ENCODE measurements at places on chromosomes 4 and X.

DNA sequence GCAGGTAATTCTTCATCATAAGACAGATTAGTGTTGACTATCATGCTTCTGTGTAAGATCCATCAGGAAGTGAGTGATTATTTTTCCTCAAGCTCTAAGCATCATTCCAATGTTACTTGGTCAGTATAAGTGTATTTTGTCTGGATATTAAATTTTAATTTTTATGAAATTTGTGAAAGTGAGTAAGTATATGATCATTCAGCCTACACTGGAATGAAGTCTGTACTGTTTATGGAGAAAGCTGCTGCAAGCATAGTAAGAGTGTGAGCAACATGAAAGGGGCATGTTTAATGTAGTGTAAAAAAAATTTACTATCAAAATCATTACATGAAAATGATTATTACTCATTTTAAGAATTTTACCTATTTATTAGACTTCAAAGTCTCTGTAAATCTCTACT is 84.8 kb downstream of the IL15 start:
- DNase-seq: no peak

DNA sequence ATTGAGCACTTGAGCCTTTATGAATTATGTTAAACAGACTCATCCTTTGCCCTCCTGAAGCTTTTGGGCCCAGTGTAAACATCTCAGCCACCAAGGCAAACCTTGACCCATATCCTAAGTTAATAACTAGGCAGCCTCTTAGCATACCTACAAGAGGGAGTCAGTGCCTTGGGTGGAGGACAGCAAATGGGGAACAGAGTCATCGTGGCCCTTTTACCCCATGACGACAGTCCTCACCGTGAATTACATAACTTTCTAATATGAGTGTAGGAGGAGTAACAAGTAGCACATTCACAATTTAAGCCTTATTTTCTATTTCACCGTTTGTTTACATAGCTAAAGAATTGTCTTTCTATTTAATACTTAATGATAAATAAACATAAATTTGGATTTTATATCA is 16.8 kb downstream of the CLDN22 start:
- no peak for DNase-seq

- DNase-seq: no peak
These were observed 1209.7 kb upstream of the PABPC4L start for GRCh38 chr4:135411251-135411650.

DNA sequence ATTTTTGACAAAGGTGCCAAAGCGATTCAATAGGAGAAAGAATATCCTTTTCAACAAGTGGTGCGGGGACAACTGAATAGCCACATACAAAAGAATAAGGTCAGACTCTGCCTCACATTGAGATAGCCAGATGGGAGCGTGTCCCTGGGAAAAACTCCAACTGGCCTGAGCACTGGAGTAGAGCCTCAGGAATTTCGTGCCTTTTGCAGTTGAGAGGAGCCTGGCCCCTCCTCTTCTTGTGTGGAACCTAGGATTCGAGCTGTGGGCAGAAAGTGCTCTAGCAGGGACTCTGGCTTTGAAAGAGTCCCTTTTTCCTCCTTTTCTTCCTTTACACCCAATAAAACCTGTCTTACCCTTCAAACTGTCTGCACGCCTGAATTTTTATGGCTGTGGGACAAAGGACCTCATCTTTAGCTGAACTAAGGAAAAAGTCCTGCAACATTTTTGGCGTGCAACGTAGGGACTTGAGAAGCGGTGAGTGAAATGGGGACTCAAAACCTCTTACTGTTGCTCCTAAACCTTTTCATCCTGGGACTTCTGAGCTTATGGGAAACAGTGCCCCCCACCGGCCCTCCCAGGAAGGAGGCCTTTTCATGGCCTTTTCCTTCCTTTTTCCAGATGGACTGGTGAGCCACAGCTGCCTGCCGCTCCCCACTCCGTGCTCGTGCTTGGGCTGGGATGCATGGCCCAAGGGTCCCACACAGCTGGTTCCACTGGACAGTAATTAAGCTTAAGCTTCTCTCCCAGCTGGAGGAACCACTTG is 68.6 kb downstream of the BMP15 start:
- DNase-seq: no peak

DNA sequence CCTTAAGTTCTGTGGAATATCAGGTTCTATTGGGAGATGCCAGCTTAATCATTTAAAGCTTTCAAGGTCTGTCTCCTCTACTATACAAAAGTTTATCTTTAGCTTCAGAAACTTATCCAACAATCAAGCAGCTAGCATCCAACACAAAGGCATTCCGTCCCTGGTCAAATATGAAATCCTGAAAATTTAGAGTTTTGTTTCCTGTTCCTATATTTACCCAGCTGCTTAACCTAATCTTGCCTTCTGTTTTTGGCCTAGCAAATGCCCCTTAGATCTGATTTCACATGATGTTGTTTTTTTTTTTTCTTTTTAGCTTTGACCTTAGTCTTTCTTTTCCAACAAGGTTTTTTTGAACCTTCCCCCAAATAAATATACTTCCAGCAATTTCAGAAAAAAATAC is 33.8 kb downstream of the FAM13A start:
- DNase-seq: no peak

GRCh38 chr4:109815151-109816081 is at the start of gene GAR1:
GAR1 (plus strand) TSS chr4:109815762; CDS start chr4:109816165, 403 bp downstream.
- peak; percentile 96 for DNase-seq

DNA sequence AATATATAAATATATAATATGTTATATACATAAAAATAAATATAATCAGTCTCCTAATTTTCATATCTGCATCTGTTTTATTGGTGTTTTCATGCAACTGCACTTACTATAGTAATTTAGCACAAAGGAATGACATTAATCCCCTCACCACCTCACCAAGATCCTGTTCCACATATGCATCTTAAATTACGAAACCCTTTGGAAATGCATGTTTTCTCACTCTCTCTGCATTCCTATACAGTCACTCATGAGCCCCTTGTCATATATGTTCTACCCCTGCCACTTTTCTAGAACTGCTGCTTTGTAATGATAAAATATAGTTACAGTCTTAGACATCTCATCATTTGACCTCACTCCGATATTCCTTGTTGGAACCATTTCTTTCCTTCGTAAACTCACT is 728.7 kb upstream of the SLIT2 start:
- DNase-seq: no peak

DNA sequence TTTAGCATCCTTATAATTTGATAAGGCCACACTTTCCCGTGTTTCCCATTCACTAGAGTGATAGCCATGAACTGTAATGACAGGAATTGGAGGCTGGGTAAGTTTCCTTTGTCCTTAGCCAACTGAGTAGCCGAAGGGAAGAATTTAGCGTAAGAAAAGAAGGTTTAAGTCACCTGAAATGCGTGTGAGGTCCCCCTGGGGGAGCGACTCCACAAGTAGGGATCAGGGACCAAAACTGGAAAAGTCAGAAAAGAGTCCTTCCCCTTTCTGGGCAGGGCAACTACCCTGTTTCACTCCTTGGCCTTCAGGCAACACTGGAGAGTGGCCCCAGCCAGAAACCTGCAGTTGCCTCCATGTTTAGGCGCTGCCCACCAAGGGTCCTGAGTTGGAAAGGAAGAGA is 81.6 kb upstream of the MED14 start:
- DNase-seq: no peak

DNA sequence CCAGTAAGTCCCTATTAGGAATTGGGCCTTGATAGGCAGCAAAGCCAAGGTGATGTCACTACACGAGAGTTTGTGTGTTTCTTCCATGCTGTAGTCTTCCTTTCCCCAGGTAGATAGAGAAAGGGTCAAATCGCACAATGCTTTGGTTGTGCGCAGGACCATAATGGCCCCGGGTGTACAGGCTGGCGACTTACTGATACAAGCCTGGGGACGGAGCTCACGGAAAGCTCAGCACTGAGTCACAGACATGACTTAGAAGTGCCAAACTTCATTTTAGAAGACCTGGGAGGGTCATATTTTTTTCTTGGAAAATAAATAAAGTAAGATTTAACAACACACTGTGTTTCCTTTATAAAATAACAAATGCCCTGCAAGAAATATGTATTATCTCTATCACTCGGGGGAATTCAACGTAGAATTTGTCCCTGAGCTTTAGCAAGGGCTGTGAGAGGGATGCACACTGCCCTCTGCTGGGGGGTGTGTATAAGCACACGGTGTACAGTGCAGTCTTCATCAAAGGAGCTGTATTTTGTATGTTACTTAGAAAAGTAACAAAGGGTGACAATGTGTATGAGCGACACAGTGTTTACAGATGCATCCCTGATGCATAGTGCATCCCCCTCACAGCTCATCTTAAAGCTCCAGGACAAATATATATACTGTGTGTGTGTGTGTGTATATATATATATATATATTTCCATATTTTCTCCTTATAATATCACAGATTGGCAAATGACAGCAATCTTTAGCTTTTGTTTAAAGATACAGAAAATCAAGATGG is 254.5 kb upstream of the VEGFC start:
- DNase-seq: peak; percentile 81

- peak; percentile 28 for DNase-seq
These were observed 5.9 kb upstream of the GRPEL1 start for GRCh38 chr4:7073526-7074390.

DNA sequence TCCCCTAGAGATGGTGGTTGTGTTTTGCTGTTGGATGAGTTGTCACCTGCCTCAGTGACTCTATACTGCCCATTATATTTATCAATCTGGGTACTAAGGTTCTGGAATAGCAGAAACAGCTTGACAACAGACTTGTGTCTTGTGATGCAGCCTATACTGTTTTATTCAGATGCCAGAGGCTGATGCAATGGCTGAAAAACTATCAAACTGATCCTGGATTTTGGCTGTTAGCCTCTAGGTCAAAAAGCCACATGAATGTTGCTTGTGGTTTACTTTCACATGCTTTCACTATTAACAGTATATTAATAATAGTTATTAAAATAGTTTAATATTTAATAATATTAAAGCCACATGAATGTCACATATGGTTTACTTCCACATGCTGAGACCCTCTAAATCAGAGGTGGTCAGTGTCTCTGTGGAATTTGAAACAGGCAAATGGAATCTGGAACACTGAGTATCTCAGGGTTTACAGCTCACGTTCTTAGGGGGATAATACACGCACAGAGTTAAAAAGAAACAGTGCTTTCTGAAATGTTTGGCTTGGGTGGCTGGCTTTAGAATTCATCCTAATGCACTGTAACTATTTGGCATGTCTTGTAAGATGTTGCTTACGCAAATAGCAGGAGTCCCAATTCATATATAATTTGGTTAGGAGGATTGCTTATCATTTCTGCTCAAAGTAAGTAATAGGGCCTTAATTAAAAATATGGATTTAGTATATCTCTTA is 82.5 kb upstream of the LCORL start:
- no peak for DNase-seq

DNA sequence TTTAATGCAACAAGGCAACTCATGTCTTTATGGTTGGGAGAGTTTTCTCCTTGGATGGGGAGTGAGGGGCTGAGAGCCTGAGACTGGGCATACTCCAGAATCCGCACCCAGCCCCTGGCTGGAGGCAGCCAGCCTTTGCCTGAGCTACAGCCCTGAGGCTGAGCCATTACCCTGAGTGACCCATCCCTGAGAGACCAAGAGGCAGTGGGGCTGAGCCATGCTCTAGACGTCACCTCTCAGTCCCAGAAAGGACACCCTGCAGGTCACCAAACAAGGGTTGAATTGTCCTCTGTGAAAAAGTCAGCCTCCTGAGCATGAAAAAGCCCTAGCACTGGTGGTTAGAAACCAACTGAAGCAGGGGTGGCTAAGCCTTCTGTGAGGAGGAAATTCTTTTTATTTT is 151.2 kb upstream of the GATB start:
- no peak for DNase-seq

- DNase-seq: no peak
These were observed 212.7 kb upstream of the C1QTNF7 start for GRCh38 chr4:15215109-15215508.

DNA sequence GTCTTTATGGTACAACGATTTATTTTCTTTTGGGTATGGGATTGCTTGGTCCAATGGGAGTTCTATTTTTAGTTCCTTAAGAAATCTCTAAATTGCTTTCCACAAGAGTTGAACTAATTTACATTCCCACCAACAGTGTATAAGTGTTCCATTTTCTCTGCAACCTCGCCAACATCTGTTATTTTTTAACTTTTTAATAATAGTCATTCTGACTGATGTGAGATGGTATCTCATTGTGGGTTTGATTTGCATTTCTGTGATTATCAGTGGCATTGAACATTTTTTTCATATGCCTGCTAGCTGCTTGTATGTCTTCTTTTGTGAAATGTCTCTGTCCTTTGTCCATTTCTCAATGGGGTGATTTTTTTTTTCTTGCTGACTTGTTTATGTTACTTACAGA is 42.8 kb downstream of the UCHL1 start:
- no peak for DNase-seq

DNA sequence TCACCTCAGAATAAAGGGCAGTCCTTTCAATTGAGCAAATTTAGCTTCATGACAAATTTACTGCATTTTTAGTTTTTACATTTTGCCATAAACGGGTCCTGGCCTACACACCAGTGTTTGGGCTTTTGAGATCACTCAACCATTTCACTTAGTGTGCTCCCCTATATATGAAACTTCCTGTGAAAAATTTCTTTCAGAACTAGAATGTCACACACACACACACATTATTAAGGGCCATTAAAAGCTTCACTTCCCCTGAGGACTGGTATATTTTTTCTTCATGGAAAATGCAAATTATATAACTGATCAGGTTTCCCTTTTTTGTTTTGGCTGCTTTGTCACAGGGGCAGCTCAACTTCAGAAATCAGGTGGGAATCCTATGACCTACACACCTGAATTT is 206.5 kb downstream of the ENOX2 start:
- no peak for DNase-seq

DNA sequence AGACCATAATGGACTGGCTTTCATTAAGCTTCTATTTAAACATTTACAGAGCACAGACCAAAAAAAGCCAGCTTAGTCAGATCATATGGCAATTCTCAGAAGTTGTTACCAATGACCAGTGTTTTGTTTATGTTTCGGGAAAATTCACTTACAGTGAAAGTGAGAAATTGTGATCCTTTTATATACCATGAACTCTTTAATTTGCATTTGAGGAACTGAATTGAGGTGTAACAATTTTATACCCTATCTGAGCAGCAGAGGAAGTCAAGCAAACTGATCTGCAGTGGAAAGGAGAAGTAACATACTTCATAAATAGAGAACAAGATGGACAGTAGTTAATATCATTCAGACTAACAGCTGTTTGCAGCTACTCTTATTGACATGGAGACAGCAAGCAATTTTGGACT is 97.1 kb downstream of the TMA16 start:
- DNase-seq: no peak

GRCh38 chrX:10142041-10142599 is 14.7 kb upstream of the CLCN4 start:
- no peak for DNase-seq

DNA sequence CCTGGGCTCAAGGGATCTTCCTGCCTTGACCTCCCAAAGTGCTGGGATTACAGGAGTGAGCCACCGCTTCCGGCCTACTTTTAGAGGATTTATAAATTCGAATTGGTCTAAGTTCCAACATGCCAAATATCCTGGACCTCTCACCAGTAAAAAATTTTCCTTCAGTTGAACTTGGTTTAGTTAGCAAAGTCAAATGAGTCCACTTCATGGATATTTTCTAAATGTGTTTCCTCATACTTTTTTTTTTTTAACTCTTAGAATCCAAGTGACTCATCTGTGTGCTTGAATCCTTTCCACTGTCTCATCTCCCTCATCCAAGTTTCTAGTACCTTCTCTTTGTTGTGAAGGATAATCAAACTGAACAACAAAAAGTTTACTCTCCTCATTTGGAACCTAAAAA is 49.7 kb downstream of the RBM47 start:
- DNase-seq: no peak

GRCh38 chr4:84479663-84480062 is 19.4 kb downstream of the NKX6-1 start:
- no peak for DNase-seq

Measured in left lung (tissue), 14 donors.